ENCODE measurements at places on chromosomes 12 and 14. TPM values are rescaled to one million over a fixed set of nuclear protein-coding genes. Genes with fewer than 3 reads are reported as not detected.

GRCh38 chr12:10571141-10571540 is 42.3 kb downstream of the MAGOHB start:
- H3K4me1 ChIP-seq: no peaks in the 10 kb centered on the region
- DNase-seq: no peak
- H3K27me3 ChIP-seq: peaks cover 2% of the 10 kb centered on the region
- no peak overlapping the region for H3K27ac ChIP-seq
- H3K4me3 ChIP-seq: no peak overlapping the region

DNA sequence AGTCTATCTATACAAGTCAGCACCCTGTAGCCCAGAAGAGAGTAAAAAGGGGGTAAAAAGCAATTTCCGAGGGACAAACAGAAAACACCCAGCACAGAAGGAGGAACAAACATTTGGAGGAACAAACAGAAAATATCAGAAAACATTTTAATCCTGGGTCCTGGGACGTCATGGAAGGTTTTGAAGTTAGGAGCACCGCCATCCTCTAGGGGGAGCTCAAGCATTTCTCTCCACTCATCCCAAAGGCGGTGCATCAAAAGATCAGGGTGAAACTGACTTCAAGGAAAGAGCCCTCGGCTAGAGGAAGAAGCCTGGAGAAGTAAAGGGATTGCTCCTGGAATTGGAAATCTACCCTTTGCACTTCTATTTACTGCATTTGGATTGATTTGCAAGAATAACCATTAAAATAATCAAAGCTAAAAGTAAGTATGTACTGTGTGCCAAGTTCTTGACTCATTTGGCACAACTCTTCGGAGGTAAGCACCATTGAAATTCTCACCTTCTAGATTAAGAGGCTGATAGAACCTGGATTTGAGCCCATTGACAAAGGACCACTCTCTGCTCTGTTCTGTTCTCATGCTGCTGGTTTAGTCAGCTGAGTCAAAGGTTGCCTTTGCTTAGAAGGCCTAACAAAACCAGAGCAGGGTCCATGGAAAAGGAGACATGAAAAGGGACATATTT is 17.2 kb upstream of the POC1B start:
- H3K4me3 ChIP-seq: no peak overlapping the region
- no peaks in the 10 kb centered on the region for H3K4me1 ChIP-seq
- no peak overlapping the region for H3K27ac ChIP-seq
- no peaks in the 10 kb centered on the region for H3K36me3 ChIP-seq

GRCh38 chr12:89552376-89552775 is 26.5 kb upstream of the POC1B start:
- DNase-seq: no peak
- no peaks in the 10 kb centered on the region for H3K4me1 ChIP-seq
- H3K27ac ChIP-seq: no peak overlapping the region
- no peaks in the 10 kb centered on the region for H3K27me3 ChIP-seq
- no peaks in the 10 kb centered on the region for H3K36me3 ChIP-seq

- peaks cover 3% of the 10 kb centered on the region for H3K27me3 ChIP-seq
- no peak overlapping the region for H3K27ac ChIP-seq
- no peaks in the 10 kb centered on the region for H3K36me3 ChIP-seq
- peaks cover 49% of the 10 kb centered on the region for H3K4me1 ChIP-seq
- H3K4me3 ChIP-seq: no peak overlapping the region
These were observed 63.6 kb upstream of the BCL2L14 start for GRCh38 chr12:12007001-12007712.

The HOXC10 gene
- not detected for total RNA-seq

DNA sequence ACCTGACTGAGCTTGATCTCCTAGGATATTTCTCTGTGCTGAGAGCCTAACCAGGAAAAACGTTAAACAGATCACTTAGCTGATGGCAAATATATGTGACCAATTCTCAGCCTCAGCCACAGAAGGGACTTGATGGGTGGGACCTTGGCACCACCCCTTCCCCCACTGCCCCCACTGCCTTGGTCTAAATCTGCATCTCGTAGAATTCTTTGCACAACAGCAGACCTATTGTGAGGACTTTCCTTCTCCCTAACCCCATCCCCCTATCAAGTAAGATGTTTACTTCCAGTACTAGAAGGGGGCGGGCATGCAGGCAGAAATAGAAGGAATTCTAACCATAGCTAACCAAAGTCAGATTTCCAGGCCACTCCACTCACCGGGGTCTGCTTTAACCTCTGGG is 313.2 kb downstream of the PCNX1 start:
- H3K27me3 ChIP-seq: no peaks in the 10 kb centered on the region
- no peak for DNase-seq
- H3K36me3 ChIP-seq: no peaks in the 10 kb centered on the region
- H3K4me1 ChIP-seq: peaks cover 13% of the 10 kb centered on the region
- H3K4me3 ChIP-seq: no peak overlapping the region

The ARHGEF40 gene
- total RNA-seq: 6.0 TPM

- peaks cover 20% of the 10 kb centered on the region for H3K4me1 ChIP-seq
- DNase-seq: no peak
- H3K27me3 ChIP-seq: no peaks in the 10 kb centered on the region
- no peak overlapping the region for H3K27ac ChIP-seq
These were observed 101.9 kb downstream of the RFLNA start for GRCh38 chr12:124396544-124397398.

The FAM186B gene
- total RNA-seq: 0.85 TPM

GRCh38 chr12:1297639-1298175 is 296.7 kb downstream of the FBXL14 start:
- no peak for DNase-seq
- no peak overlapping the region for H3K27ac ChIP-seq
- H3K27me3 ChIP-seq: no peaks in the 10 kb centered on the region
- H3K36me3 ChIP-seq: no peaks in the 10 kb centered on the region

The TAS2R19 gene
- total RNA-seq: 4.1 TPM

The SMIM41 gene
- not detected for total RNA-seq

The ZNF26 gene
- 43.0 TPM for total RNA-seq

- no peaks in the 10 kb centered on the region for H3K4me1 ChIP-seq
- no peaks in the 10 kb centered on the region for H3K27me3 ChIP-seq
- H3K4me3 ChIP-seq: no peak overlapping the region
- no peak for DNase-seq
These were observed 156.7 kb downstream of the CEP128 start for GRCh38 chr14:80784820-80785219.

DNA sequence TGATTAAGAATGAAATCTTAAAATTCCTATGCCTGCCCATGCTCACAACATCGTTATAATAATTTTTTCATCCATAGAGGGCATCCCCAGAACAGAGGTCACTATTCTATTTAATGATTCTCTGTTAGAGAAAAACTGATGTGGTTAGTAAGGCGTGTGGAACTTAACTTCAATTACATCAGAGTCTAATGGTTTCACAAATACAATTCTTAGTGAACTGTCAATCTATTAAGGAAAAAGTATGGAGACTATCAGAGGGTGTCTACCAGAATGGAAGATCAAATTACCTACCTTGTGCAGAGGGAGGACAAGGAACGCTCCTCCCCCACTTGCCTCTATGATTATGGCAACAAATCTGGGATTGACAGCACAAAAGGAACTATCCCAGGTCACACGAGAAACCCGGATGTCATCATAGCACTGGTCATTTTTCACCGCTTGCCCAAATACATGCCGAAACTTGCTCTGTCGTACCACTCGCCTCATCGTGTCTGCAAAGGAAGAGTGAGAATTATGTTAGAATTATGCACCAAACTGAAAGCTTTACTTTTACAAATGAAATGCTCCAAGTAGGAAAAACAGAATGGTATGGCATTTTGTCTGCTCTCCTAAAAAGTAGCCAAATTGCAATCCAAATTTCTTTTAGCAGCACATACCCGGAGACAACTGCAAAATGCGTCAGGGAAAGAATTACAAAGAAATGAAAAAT is 30.3 kb downstream of the CORO1C start:
- peaks cover 5% of the 10 kb centered on the region for H3K4me1 ChIP-seq
- DNase-seq: no peak
- H3K4me3 ChIP-seq: no peak overlapping the region
- H3K27ac ChIP-seq: no peak overlapping the region

DNA sequence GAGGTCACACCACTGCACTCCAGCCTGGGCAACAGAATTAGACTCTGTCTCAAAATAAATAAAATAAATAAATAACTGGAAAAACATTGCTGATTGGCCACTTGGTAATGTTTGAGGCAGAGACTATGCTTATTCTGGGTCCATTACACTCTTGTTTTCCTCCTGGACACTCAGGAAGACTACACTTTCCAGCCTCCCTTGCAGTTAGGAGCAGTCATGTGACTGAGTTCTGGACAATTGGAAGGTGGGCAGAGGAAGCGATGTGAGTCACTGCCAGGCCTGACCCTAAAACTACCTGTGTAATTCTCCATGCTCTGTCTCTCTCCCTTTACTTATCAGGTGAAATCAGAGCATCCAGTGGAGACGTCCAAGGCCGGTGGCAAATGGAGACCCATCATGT is 74.4 kb downstream of the VCPKMT start:
- no peaks in the 10 kb centered on the region for H3K36me3 ChIP-seq
- DNase-seq: no peak
- no peak overlapping the region for H3K4me3 ChIP-seq
- H3K27me3 ChIP-seq: no peaks in the 10 kb centered on the region
- peaks cover 87% of the 10 kb centered on the region for H3K4me1 ChIP-seq

The TAS2R43 gene
- 2.1 TPM for total RNA-seq

The ZBTB42 gene
- 3.7 TPM for total RNA-seq

- H3K4me3 ChIP-seq: no peak overlapping the region
- H3K27me3 ChIP-seq: peaks cover 15% of the 10 kb centered on the region
- no peak overlapping the region for H3K27ac ChIP-seq
- DNase-seq: no peak
- H3K36me3 ChIP-seq: peaks cover 18% of the 10 kb centered on the region
These were observed 745 bp upstream of the ADCY4 start for GRCh38 chr14:24335461-24336171.

Measured in natural killer cell (primary cell).